RPMI7951 (cell line): ENCODE measurements at places on chromosomes 1 and 21. TPM values are rescaled to one million over a fixed set of nuclear protein-coding genes. Genes with fewer than 3 reads are reported as not detected.

DNA sequence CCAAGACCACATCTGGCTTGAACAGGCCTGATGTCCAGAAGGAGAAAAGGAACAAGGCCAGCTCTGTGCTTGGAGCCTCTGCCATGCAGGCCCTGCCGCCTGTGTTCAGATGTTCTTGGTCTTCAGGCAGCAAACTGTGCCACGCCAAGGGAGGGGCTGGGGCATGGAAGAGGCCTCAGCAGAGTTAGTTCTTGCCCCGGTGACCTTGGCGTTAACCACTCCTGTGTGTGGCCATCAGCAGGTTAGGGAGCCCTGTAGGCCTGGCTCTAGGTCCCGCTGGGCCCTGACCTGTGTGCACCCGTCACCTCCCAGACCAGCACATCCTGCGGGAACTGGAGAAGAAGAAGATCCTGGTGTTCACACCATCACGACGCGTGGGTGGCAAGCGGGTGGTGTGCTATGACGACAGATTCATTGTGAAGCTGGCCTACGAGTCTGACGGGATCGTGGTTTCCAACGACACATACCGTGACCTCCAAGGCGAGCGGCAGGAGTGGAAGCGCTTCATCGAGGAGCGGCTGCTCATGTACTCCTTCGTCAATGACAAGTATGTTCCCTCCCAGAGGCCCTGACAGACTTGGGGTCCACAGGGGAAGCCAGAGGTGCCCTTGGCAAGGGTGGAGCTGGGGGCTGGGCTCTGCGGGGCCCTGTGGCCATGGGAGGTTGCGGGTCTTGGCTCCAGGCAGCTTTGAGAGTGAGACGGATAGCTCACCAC lies 7.1 kb downstream of the ZC3H12A start:
- no peak for DNase-seq

DNA sequence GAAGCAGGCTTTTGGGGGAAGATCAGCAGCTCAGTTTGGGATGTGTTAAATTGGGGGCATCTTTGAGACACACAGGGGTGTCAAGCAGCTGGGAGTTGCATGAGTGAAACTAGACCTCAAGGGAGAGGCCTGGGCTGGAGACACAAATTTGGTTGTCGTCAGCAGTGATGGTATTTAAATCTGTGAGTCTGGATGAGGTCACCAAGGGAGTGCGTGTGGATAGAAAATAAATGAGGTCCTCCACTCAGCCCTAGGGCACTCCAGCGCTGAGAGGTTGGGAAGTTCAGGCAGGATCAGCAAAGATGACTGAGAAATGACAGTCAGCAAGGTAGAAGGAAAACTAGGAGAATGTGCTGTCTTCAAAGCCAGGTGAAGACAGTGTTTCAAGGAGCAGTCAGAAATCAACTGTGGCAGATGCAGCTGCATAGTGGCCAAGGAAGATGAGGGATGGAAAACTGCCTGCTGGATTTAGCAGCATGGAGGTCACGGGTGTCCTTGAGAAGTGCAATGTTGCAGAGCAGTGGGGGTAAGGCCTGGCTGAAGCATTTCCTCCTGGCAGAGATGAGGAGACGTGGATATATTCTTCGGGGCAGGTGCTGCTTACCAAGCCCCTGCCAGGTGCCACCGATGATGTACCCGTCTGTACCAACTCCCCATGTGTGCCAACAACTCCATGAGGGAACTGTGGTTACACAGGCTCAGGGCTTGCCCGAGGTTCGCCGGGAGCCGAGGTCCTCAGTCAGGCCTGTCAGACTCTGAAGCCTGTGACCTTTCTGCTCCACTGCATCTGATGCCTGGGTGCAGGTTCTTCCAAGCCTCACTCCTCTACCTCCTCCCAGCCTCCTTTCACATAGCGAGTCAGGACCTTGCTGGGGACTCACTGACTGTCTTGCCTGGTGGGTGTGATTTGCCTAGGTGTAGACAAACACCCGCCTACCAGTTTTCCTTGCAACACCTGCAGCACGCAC lies 11.3 kb downstream of the MAP7D1 start:
- peak; percentile 85 for DNase-seq

The HOOK1 gene
- not detected in 2 replicates for total RNA-seq

DNA sequence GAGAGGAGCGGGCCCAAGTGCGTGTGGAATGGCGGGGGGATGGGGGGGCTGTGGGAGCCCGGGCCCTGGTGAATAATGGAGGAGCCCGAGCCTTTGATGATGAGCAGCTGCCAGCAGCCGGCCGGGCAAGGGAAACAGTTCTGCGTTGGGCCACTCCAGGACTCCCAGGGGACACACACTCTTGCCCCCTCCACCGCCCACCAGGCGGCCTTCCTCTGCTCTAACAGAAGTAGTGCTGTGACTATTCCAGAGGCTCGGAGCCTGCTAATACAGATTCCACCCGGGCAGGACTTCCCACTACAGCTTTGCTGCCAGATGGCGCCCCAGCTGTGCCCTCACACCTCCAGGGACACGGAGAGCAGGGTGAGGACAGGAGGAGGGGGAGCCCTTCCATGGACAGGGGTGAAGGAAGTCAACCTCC lies 48.2 kb upstream of the LRP8 start:
- DNase-seq: no peak

- DNase-seq: no peak
Measured at GRCh38 chr1:203104789-203105390, 19.1 kb upstream of the MYOG start.

The TRAF3IP3 gene
- total RNA-seq: not detected in 2 replicates

DNA sequence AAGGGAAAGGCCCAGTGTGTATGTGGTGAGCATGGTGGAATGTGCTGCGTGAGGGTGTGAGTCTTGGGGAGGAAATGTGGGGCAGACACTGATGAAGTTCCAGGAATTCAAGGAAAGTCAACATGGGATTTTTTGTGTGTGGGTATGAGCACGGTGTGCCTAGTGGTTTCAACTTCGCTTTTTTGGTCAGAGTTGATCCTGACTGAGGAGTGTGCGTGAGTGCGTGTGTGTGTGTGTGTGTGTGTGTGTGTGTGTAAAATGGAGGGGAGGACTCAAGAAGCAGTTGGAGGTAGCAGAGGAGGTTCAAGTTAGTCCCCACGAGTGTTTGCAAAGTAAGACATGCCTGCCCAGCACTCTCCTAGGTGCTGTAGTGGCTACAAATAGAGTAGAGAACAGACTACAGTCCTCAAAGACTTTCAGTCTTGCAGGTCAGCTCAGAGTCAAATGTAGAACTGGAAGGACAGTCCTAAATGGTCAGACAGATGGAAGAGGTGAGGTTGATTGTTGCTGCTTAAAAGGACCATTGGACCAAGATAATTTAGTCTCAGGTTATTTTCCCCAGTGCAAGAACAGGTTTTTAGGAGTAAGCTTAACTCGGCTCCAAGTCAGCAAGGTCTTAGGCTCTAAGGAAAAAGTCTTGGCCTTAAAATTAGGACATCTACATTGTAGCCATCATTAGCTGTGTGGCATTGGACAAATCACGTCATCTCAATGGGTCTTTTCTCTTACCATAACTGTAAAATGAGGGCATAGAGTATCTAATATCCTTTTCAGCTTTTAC lies 25.0 kb downstream of the SLAMF1 start:
- DNase-seq: no peak

DNA sequence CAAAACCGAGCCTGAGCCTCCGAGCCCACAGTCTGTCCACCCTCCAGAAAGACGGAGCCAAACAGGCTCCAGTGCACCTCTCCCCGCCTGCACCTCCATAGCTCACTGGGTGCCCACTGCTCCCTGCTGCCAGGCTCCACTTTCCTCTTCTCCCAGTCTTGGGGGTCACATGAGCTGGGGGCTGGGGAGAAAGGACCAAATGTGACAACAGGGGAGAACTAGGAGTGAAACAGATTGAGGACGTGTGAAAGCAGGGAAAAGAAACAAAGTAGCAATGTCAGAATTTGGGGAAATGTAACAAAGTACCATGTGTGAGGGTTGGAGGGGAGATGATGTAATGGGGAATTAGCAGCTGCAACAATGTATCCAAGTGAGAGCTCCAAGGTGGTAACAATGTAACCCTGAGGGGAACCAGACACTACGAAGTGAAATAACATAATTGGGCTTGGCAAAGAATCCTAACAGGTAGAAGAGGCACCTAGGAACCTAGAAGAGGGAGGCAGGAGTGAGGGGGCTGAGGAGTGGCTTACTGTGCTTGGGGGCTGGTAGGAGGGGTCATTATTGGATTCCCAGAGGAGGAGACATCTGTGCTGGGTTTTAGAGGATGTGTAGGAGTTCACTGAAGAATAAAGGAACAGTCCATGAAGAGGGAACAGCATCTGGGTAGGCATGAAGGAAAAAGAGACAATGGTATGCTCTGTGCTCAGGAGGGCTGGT lies 12.5 kb downstream of the SDC3 start:
- DNase-seq: no peak

GRCh38 chr1:226473325-226473724 lies 65.4 kb upstream of the PARP1 start:
- DNase-seq: no peak

The GUCA2A gene
- not detected in 2 replicates for total RNA-seq

GRCh38 chr1:114694540-114695310 lies 621 bp downstream of the AMPD1 start:
- DNase-seq: no peak

DNA sequence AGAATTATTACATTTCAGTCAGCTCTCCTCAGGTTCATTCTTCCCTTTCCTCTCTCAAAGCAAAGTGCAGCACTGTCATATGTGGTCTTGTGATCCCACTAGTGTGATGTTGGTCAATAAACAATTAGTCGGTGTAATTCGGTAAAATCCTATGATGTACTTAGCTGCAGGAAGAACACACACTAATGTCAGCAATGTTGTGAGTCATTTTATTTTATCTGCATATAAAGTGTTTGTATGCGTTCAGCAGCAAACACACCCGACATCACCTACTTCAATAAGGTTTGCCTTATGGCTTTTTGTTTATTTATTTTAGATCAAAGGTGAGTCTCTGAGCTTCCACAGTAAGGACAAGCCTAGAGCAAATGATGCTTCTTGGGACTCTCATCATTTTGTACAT lies 47.8 kb downstream of the PTPN14 start:
- no peak for DNase-seq

- peak; percentile 13 for DNase-seq
Measured at GRCh38 chr1:83064589-83065242, 934.2 kb downstream of the TTLL7 start.

GRCh38 chr1:226351709-226352108 lies 42.7 kb upstream of the LIN9 start:
- no peak for DNase-seq

The CNKSR1 gene
- under 0.01 and 0.12 TPM in 2 replicates for total RNA-seq

GRCh38 chr1:47679301-47679791 lies 241.5 kb downstream of the FOXD2 start:
- no peak for DNase-seq

GRCh38 chr1:176466514-176466913 lies 3.5 kb downstream of the PAPPA2 start:
- DNase-seq: no peak

GRCh38 chr1:233638513-233638912 lies 24.6 kb downstream of the KCNK1 start:
- DNase-seq: no peak

The RAD54L gene
- 12.7 and 13.1 TPM in 2 replicates for total RNA-seq

The MRPL39 gene
- 68.1 and 80.5 TPM in 2 replicates for total RNA-seq

The LDLRAD2 gene
- total RNA-seq: not detected in 2 replicates

DNA sequence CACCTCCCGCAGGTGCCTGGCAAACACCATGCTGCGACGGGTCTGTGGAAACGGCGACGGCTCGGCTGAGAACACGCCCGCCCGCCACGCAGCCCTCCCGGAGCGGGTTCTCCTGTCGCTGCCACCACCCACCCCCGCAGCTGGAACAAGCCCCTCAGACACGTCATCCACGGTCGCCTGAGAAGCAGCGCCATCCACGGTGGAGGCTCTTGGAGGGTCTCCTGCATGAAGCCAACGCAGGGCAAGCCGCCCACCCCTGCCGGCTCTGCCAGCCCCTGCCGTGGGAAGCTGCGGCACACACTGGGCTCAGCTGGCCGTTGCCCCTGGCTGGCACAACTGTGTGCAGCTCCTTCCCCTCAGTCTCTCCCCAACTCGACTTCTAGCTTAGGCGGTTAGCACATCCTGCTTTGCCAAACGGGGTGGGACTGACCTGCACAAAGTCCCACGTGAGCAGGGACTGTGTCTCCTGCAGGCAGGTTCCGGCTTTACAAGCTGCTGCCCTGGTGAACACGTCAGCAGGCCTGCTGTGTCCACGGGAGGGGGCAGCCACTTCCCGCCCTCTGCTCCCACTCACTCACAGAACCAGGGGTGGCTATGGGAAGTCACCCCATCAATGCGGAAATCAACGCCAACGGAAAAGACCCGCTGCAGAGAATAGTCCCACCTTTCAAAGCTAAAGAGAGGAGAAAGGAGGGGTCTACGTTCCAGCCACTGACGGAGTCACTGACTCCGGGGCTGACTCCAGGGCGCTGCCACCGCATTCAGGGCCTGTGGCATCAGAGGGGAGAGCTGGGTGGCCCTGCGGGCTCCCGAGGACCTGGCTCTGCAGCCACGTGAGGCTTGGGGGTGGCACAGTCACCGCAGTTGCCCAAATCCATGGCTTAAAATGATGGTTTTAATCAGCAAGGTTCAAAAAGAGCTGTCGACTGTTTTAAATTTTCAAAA lies 10.3 kb downstream of the POFUT2 start:
- DNase-seq: no peak

The VHLL gene
- total RNA-seq: not detected in 2 replicates

The OR2T33 gene
- not detected in 2 replicates for total RNA-seq

GRCh38 chr1:41313661-41314131 lies 47.5 kb upstream of the FOXO6 start:
- DNase-seq: peak; percentile 29
